Psoas muscle (tissue), 8 donors: ENCODE measurements at places on chromosomes 1 and 21. TPM values are rescaled to one million over a fixed set of nuclear protein-coding genes. Genes with fewer than 3 reads are reported as not detected.

DNA sequence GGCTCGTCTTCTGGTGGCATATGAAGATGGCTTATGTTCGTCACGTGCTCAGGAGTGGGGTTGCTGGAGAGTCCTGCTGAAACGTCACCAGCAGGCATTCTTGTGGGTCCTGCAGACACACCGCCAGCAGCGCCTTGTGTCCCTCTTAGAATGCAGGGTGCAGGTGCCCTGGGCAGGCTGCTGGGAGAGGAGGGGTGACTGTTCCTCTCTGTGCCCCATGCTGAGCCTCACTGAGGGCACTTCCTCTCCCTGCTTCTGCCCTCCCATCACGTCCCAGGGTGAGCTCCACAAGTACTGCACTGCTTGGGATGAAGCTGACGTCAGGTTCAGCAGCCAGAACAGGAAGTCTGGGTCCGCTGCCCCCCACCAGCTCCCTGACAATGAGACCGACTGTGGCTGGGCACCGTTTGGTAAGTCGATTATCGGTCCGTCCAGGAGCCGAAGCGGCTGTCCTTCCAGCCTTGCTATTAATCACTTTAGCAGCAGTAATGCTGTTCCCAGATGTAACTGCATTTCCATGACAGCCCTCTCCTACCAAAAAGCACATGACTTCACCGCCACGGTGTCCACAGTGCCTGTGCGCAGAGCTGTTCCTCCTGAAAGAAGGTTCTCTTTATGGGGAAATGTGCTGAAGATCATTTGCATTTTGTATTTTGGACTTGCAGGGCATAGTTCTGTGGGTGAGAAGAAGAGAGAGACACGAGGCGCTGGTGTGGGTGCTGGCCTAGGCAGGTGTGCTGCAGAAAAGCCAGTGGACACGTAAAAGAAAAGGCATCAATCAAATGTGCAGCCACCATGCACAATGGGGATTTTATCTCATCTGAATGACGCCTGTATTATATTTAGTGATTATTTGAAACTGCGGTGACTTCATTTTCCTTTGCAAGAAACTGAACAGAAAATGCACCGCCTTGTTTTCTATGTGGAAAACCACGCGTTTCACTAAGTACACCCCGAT is 21.0 kb downstream of the SLC37A1 start:
- no peak for DNase-seq

DNA sequence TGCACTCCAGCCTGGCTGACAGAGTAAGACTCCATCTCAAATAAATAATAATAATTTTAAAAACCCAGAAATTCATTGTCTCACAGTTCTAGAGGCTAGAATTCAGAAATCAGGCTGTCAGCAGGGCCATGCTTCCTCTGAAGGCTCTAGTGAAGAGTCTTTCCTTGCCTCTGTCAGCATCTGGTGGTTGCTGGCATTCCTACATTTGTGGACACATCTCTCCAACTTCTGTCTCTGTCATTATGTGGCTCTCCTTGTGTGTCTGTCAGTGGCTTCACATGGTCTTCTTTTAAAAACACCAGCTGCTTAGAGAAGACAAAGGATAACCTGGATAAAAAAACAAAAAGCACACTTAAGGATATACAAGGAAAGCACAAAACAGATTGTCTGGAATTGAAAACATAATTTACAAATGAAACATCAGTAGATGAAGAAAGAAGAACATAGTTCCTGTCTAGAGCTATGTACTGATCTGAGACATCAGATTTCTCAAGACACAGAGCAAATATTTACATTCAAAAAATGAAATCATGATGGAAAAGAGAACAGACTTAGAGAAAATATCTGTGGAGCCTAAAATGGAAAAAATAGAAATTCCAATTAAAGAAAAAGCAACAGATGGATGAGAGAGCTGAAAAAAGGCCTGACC is 32.7 kb upstream of the ASB17 start:
- no peak for DNase-seq

- DNase-seq: no peak
Observed at GRCh38 chr1:205687242-205687641, 6.9 kb upstream of the SLC45A3 start.

DNA sequence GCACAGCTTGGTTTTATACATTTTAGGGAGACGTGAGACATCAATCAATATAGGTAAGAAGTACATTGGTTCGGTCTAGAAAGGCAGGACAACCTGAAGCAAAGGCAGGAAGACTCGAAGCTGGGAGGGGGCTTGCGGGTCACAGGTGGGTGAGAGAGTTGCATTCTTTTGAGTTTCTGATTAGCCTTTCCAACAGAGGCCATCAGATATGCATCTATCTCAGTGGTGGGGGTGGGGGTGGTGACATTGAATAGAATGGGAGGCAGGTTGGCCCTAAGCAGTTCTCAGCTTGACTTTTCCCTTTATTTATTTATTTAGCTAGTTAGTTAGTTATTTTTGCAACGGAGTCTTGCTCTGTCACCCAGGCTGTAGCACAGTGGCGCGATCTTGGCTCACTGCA is 85.6 kb downstream of the WDR4 start:
- DNase-seq: no peak

DNA sequence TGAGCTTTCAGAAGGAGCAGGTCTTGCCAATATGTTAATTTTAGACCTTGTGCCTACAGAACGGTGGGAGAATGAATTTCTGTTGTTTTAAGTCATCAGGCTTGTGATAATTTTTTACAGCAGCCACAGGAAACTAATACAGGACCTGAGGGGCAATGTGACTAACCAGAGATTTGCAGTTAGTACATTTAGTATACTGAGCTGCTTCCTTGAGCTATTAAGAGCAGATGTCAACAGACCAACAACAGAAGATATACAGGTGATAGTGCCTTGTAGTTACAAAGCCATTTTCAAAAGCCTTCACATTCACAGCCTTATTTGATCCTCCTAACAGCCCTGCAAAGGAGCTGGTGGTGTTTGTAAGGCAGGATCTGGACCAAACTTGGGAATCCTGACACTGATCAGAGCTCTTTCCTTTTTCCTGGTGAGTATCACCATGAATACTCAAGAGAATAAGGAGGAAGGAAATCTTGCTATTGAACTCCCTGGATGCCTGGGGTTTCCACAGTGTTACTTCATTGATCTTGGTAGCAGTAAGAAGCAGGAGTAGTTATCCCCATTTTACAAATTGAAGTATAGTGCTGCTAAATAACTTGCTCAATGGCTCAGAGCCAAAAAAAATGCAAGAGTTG is 4.7 kb upstream of the SLAMF1 start:
- DNase-seq: no peak

THEM5 gene
- total RNA-seq: not detected

GRCh38 chr1:22442212-22442894 is 9.3 kb upstream of the ZBTB40 start:
- DNase-seq: no peak

UQCRHL gene
- 2.8 TPM for total RNA-seq

DNA sequence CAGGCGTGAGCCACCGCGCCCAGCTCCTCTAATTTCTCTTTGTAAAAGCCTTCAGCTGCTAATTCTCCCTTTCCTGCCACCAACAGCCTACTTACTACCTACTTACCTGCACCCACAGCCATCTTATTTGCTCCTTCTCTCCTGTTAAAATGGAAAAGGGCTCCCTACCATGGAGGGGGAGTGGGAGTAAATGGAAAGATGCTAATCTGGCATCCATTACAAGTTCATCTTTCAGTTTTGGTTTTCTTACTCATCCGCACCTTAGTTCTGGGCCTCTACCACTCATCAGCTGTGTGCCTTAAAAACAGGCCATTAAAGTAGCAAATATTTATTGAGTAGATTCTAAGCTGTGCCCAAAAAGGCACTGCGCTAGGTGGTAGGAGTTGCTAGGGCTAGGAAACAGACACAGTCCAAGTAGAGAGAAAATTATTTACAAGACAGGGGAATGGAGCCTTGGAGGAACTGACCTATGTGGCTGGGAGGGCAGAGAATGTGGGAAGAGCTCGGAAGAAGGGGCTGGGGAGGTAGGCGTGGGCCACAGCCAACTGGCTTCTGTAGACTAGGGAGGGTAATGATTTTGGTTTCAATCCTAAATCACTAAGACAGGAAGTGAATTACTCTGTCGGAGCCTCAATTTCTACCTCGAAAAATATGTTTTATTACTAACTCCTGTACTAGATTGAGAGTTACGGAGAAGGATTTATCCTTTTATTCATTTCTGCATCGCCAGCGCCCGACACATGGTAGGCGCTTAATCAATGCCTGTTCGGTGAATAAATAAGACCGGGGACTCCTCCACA is 685 bp upstream of the DDI2 start:
- no peak for DNase-seq

DNA sequence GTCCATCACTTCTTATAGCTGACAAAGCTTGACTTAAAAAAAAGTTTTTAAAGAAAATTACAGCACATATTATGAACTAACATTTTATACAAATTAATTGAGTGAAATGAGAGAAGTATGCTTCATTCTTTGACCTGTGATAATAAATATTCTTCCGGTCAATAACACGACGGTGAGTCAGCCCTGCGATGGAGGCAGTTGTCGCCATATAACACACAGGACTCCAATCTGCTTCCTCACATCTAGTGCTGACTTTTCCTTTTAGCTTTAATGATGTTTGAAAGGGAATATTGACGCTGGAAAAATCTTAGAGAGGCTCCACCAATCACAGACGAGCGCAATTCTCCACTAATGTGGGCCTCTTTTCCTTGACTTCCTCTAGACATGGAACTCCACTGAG is 166.9 kb upstream of the C1orf21 start:
- DNase-seq: no peak

OBSCN gene
- total RNA-seq: 1,471 TPM

DNA sequence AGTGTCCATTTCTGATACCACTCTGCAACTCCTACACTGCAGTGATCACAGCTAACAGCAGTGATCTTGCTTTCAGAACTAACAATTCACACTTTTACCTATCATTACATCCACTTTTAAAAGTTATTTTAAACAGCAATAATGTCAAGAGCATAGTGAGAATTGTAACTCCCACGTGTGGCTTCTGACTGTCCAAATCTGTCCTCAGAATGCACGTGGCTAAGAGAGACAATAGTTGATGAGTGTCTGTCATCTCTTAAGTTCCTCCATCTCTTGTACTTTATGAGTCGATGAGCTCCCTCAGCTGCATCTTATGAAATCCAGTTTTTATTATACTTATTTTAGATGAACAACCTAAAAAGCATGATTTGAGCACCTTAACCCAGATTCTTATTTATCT is 16.5 kb upstream of the CFHR5 start:
- DNase-seq: no peak

DNA sequence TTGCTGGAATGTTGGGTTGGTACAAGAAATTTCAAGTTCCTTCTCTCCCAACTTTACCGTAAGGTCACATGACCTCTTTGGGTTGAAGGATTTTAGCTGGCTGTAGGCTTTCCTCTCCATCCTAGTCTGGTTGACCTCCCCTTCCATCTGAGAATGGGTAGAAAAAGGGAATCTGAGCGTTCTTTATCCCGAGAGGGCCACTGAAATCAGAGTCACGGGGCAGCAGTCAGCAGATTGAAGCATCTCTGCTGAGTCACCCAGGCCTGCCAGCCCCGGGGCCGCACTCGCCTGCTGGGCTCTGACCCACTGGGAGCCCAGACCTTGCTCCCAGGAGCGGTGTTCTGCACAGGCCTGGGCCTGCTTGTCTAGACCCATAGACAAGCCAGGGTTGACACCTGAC is 31.0 kb downstream of the TMCC2 start:
- peak; percentile 75 for DNase-seq

CASQ1 gene
- 694 TPM for total RNA-seq
